ENCODE measurements at places on chromosomes 3 and 15. TPM values are rescaled to one million over a fixed set of nuclear protein-coding genes. Genes with fewer than 3 reads are reported as not detected.

TARS3 gene
- 12.5 TPM for total RNA-seq

FOXB1 gene
- not detected for total RNA-seq

ECE2 gene
- not detected for total RNA-seq

SUCNR1 gene
- under 0.01 TPM for total RNA-seq

TCAIM gene
- 30.4 TPM for total RNA-seq

LIPH gene
- total RNA-seq = 0.14 TPM

GASK1A gene
- total RNA-seq = 0.22 TPM

EEF1AKMT4 gene
- 6.3 TPM for total RNA-seq

GP5 gene
- under 0.01 TPM for total RNA-seq

ABHD6 gene
- 10.5 TPM for total RNA-seq

EFL1 gene
- 24.9 TPM for total RNA-seq

KCNMB3 gene
- total RNA-seq = 0.88 TPM

POC1A gene
- 2.6 TPM for total RNA-seq

CAMK2N2 gene
- total RNA-seq = 0.14 TPM

ACKR4 gene
- 3.4 TPM for total RNA-seq

LEKR1 gene
- 1.1 TPM for total RNA-seq

TMEM40 gene
- total RNA-seq = 0.86 TPM

GOLGA8Q gene
- total RNA-seq = 1.1 TPM

AGBL1 gene
- not detected for total RNA-seq

PRSS50 gene
- not detected for total RNA-seq

PEX11A gene
- total RNA-seq = 2.8 TPM

GABRA5 gene
- total RNA-seq = not detected

CCR8 gene
- total RNA-seq = not detected

CCDC13 gene
- 0.57 TPM for total RNA-seq

SAMD7 gene
- total RNA-seq = not detected

RETNLB gene
- not detected for total RNA-seq

CSPG5 gene
- total RNA-seq = 0.14 TPM

CACNA2D2 gene
- total RNA-seq = not detected

NOX5 gene
- 0.22 TPM for total RNA-seq

CD200R1 gene
- 0.14 TPM for total RNA-seq

SLC9A9 gene
- 8.8 TPM for total RNA-seq

GRM7 gene
- total RNA-seq = not detected
